ENCODE measurements at places on chromosomes 4 and X.

- no peak for DNase-seq
Observed at GRCh38 chr4:151324752-151325110, 674 bp downstream of the SH3D19 start.

GRCh38 chr4:57672846-57673433 is 562.8 kb upstream of the IGFBP7 start:
- DNase-seq: no peak

- DNase-seq: no peak
Observed at GRCh38 chrX:68018248-68019203, 414.8 kb downstream of the OPHN1 start.

DNA sequence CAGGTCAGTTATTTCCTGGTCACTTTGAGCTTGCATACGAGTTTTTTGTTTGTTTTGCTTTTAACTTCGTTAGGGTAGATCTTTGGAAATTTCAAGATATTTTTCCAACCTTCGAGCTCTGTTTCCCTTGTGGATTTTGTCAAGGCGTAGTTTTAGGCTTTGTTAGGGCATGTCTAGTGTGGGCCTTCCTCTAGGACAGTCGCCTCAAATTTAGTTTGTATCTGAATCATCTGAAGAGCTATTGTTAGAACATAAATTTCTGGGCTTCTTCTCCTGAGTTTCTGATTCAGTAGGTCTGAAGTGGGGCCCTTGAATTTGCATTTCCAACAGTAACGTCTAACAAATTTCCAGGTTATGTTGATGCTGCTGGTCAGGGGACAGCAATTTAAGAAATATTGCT is 48.8 kb upstream of the RBM47 start:
- DNase-seq: no peak

DNA sequence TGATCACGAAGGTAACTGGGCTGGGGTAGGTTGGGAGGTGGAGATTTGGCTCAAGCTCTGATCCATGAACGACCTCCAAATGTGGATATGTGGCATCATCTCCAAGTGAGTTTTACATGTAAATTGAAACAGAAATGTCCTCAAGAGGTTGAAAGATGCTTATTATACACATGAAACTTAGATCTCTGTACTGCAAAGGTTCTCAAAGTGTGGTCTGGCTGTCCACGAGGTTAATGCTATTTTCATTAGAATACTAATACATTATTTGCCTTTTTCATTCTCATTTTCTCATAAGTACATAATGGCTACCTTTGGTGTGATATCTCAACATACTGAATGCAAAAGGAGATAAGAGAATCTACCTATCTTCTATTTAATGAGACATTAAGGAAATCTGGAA is 198.2 kb downstream of the RASL11B start:
- no peak for DNase-seq

- DNase-seq: no peak
Observed at GRCh38 chrX:7179446-7179845, 31.5 kb upstream of the PUDP start.

DNA sequence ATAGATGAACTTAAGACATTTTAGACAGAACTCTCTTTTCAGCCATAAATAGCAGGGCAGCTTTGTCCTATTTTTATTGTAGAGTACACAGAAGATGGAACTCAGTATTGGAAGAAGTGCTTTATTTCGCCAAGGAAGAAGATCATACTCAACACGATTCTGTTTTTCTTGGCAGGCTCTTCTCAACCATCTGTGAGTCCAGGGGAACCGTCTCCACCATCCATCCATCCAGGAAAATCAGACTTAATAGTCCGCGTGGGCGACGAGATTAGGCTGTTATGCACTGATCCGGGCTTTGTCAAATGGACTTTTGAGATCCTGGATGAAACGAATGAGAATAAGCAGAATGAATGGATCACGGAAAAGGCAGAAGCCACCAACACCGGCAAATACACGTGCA is 37.6 kb downstream of the KIT start:
- DNase-seq: no peak

GRCh38 chr4:156606554-156607477 is 364.8 kb downstream of the PDGFC start:
- DNase-seq: no peak

DNA sequence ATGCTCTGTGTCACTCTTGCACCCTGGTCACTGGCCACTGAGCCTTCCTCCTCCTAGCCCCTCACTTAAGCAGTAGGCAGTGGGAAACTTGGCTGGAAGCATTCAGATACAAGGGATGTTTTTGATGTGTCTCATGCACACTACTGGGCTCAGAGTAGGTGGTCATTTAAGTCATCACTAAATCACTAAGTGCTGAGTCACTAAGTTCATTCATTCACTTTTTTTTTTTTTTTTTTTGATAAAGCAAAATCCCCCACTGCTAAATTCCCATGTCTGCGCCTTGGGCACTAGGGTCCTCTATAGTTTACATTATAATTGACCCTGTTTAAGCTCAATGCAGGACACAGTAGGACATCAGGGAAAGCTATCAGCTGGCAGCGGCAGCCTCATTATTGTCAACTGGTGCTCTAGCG is 182.4 kb upstream of the MBNL3 start:
- no peak for DNase-seq

DNA sequence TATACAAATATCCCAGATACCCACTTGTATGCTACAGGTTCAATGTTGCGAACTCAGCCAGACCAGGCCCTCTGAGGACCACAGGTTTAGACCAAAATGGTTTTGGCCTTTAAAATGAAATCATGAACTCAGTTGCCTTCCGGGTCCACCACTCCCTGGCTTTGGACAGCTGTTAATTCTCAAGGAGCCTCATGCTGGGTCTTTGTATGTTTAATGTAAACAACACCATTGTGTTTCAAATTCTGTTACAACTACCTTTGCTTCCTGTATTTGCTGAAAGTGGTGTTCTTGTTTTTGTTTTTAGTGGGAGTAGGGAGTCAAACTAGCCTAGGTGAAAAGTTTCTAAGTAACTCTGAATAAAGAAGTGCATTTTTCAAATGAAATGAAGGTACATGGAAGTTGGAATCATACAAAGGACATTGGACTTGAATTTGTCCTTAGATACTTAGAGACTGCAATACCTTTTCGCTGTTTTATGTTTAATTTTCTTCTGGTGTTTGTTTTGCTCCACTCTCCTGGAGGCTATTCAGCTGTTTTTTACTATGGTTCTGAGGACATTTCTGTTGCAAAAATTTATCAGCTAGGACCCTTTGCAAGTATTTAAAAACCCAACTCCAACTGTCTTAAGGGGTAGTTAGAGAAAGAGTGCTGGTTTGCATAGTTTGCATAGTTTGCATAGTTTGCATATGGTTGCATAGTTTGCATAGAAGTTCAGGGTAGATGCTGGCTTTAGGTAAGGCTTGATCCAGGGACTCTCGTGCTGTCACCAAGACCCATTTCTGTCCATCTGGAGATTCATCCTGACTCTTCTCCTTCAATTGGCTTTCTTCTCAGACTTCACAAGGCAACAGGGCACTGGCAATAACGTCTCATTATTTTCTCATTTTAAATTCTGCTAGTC is 70.1 kb downstream of the MID1IP1 start:
- no peak for DNase-seq

DNA sequence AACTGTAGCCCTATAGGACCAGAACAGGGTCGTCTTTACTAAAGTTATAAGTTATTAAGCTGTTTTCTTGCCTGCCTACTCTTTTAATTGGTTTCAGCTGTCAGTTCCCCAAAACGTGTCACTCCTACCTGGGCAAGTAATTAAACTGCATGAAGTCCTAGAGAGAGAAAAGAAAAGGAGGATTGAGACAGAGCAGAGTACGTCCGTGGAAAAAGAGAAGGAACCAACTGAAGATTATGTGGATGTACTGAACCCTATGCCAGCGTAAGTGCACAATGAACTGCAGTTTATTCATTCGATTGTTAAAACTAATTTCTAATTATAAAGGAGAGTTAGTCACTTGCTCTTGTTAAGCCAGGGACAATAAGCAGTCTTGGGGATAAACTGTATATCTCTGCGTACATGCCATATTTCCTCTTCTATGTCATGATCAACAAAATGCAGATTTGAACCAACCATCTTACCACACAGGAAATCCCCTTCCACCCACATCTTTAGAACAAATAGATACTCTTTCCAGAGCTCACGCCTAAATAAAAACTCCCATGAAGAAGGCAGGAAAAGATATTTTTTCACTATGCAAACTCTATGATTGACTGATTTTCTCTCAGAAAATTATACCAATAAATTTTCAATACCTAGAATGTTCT is 22.8 kb downstream of the STAP1 start:
- DNase-seq: peak; percentile 18

DNA sequence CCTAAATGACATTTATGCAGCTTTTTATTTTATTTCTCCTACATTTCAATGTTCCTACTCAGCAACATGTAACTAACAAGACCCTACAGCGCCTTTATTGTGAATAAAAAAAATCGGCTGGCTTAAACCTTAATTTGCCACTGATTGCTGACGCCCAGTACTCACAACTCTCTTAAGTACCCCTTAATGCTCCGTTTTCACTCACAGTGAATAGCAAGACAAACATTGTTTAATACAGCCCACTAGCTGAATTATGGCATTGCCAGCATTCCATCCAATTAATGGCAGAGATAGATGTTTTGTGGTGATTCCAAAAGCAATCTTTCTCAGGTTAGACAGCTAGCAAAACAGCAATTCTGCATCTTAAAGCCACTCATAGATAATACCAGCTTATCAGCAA is 61.1 kb downstream of the PPARGC1A start:
- no peak for DNase-seq

- DNase-seq: peak; percentile 14
Observed at GRCh38 chr4:36385951-36386571, 104.6 kb downstream of the DTHD1 start.

- no peak for DNase-seq
Observed at GRCh38 chr4:7715271-7716009, 224.2 kb downstream of the AFAP1 start.

- DNase-seq: no peak
Observed at GRCh38 chr4:185318679-185319078, 77.0 kb downstream of the LRP2BP start.

- no peak for DNase-seq
Observed at GRCh38 chr4:26692014-26692726, 108.3 kb downstream of the TBC1D19 start.

DNA sequence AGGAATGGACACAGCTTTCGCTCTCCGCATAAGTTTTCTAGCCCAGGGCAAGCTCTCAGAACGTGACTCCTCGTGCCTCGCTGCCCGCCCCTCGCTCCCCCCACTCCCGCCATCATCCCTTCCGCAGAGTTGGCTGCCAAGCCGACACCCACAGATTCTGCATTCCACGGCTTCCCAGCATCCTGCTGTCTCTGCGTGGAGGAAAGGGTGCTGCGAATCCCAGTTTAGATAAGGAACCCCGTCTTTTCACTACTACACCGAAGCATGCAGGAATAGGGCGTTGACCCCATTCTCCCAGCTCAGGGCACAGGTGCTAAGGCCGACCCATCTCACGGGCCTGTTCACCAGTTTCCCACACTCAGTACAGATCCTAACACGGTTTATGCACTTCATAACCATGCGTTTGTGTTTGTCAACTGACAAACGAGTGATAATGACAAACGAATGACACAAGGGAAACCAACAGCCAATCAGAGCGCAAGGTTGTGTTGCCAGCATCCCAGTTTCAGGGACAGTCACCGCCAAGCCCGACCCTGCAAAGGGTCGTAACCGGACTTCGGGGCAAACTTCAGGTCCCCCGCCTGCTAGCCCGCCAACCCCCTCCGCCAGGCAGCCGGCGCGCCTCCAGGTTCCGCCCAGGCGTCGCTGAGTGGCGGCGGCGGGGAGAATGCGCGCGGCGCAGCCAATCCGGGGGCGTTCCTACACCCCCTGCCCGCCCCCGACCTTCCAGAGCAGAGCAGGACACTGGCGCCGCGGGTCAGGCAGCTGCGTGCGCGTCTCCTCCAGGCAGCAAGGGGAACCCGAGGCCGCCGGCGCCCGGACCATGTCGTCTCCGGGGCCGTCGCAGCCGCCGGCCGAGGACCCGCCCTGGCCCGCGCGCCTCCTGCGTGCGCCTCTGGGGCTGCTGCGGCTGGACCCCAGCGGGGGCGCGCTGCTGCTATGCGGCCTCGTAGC is at the start of gene CYP2U1:
Gene CYP2U1, plus strand, starts transcription at position 729 of the 954 bp plus-strand sequence. Its CDS starts 95 bp downstream, at position 824.
- peak; percentile 75 for DNase-seq

GRCh38 chr4:83905952-83906351 is 370.0 kb downstream of the GPAT3 start:
- no peak for DNase-seq

DNA sequence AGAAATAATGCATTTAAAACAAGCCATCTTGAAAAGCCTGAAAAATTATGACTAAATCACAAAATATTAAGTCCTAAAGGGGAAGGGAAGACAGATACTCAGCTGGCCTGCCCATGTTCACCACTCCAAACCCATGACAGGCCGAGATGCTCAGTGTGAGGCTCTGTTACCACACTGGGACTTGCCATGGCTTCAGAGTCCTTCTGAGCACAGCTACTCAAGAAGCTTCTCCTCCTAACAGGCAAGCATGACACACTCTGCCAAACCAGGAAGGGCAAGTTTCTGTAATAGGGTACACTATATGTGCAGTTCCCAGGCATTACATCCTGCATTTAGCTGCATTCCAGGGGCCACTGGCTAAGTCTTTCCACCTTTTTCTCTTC is 34.0 kb upstream of the CYBB start:
- no peak for DNase-seq

- no peak for DNase-seq
Observed at GRCh38 chr4:72555377-72555831, 13.6 kb downstream of the ADAMTS3 start.

- no peak for DNase-seq
Observed at GRCh38 chr4:128386761-128387599, 99.4 kb upstream of the PGRMC2 start.

DNA sequence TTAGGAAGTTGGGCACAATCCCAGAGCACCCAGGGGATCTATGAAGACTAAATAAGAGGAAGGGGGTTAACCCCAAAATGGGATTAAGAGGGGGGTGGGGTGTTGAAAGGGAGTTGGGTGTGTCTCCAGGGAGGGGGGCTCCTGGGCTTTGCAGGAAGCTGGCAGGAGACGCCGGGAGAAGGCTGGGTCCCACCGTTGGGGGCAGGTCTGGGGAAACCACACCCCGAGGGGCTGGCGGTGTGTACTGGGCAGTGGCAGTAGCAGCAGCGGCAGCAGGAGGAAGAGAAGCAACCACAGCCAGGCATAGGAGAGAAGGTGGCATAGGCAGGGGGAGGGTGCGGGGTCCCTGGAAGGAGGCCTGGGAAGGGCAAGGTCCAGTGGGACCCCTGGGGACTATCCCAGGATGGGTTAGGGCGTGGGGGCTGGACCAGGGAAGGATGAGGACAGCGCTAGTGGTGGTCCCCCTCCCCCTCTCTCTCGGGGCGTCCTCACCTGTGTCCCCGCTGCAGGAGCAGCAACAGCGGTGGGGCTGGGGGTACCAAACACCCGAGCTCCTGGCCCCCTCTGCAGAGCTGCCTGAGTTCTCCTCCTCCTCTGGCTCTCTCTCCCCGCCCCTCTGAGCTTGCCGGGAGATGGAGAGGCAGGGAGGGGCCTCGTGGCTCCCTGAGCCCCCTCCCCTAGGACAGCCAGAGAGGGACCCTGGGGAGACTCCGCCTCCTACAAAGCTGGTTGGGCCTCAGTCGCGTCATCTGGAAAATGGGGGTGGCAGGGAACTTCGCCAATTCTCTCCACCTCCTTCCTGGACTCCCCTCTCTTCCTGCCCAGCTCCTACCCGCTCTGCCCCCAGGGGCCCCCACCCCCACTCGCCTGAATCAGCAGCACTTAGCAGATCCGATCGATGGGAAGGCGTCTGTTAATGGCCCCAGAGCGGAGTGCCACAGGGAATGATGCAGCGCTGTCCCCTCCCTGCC is at the start of gene KCND1:
Gene KCND1, minus strand, starts transcription at position 596 of the 971 bp plus-strand sequence. CDS start 1,573 bp downstream, outside the sequence.
- peak; percentile 7 for DNase-seq
